Cardiac muscle cell (in vitro differentiated cells and primary cell): ENCODE measurements at places on chromosomes 3 and 15. TPM values are rescaled to one million over a fixed set of nuclear protein-coding genes. Genes with fewer than 3 reads are reported as not detected.

ITGA11 gene
- 0.12 and 1.4 TPM in 2 replicates for total RNA-seq

P2RY12 gene
- not detected in 2 replicates for total RNA-seq

DNA sequence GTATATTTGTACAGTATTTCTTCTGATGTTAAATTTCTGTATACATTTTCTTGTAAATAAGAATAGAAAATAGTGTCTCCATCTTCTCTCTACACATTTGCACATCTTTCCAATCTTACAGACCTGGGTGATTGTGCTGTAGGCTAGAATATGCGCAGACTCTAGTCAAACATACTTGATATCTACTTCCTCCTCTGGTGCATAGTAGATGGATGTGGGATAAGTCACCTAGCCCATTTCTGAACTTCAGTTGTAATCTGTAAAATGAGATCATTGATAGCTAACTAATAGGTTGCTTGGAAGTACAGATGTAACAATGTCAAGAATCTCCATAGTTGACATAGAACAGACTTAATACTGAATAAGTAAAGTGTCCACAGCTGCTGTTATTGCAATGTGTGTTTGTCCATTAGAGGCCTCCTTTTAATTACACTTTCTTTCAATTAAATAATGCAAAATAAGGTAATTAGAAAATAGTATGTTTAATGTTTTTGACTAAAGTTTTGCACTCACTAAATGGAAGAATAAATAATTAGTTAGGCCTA, 46.7 kb downstream of the ALCAM start:
- peaks cover 15% of the 10 kb centered on the region for H3K4me1 ChIP-seq
- no peaks in the 10 kb centered on the region for H3K36me3 ChIP-seq
- no peak overlapping the region for H3K27ac ChIP-seq
- H3K27me3 ChIP-seq: no peaks in the 10 kb centered on the region
- no peak overlapping the region for H3K4me3 ChIP-seq

GRCh38 chr3:140096037-140096436, 161.1 kb downstream of the CLSTN2 start:
- H3K4me1 ChIP-seq: no peaks in the 10 kb centered on the region
- H3K27ac ChIP-seq: no peak overlapping the region
- no peaks in the 10 kb centered on the region for H3K36me3 ChIP-seq
- no peaks in the 10 kb centered on the region for H3K27me3 ChIP-seq

- H3K4me3 ChIP-seq: no peak overlapping the region
- no peak overlapping the region for H3K27ac ChIP-seq
- peaks cover 10% of the 10 kb centered on the region for H3K4me1 ChIP-seq
- H3K27me3 ChIP-seq: no peaks in the 10 kb centered on the region
Observed at GRCh38 chr3:102143536-102143935, 291.3 kb upstream of the ZPLD1 start.
